Pulmonary artery endothelial cell (primary cell): ENCODE measurements at places on chromosomes 11 and 22. TPM values are rescaled to one million over a fixed set of nuclear protein-coding genes. Genes with fewer than 3 reads are reported as not detected.

DNA sequence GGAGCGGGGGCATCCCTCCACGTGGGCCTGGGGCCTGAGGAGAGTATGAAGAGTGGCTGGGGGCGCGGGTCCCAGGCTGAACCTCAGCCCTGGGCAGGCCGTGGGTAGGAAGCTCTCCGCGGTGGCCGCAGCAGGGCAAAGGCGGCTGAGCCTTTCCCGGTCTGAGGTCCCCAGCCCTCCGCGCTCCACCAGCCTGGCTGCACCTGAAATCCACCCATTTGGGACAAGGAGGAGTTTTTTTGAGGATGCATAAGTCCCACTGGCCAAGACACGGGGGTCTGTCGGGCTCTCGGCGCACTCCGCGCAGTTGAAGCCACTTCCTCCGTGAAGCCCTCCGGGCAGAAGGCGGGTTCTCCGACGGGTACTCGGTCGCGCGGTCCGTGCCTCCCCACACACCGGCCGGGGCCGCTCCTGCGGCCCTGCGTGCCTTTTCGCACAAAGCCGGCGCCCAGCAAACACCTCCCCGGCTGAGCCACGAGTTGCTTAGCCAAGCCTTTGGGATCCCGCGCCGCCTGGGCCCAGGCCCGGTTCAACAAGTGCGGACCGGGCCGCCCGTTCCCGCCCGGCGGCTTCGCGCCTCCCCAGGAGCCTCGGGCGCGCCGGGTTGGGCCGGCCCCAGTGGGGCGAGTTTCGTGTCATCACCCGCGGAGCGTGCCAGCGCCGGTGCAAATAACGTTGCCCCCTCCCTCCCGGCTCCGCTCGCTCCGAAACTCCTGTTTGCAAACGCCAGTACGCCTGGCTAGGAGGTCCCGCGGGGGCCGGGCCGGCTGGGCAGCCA lies 666 bp upstream of the OVOL1 start:
- no peak for DNase-seq

DNA sequence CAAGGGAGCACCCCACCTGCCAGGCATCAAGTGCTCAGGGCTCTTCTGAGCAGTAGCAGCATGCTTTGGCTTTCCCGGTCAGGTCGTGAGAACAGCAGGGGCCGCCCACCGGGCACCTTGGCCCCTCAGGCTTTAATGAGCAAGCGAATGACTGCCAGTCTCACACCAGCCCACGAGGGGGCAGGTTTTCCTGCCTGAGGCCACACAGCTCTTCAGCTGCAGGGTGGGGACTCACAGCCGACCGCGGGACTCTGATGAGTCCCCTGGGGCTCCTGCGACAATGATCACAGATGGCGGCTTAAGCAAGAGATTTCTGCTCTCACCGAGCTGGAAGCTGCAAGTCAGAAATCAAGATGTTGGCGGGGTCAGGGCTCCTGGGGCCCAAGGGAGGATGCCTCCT lies 14.3 kb upstream of the FGF19 start:
- DNase-seq: no peak

DNA sequence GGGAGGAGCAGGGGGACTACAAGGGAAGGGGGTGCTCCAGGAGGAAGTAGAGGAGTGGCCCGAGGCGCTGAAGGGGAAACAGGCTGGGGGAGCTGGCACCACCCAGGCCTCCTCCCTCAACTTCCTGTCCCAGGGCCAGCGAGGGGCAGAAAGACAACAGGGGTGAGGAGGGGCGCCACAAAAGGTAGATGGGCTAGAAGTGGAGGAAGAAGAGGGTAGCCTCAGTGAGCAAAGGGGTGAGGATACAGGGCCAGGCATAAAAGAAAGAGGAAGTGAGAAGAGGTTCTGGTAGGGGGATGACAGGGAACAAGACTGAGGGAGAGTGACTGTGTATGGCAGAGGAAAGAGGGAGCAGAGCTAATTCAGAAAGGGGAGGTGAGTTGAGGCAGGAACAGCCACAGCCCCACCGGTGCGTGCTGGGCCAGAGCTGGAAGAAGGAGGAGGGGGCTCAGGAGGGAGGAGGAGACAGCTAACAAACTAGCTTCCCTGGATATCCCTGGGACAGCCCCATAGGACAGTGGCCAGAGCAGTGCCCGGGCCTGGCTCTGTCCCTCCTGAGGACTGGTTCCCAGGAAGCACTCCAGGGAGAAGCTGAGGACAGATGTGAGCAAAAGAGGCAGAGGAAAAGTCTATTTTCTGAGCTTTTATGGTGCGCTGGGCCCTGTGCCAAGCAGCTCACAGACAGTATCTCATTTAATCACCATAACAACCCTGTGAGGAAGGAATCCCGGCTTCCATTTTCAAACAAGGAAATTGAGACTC lies 8.5 kb downstream of the DCHS1 start:
- no peak for DNase-seq

DNA sequence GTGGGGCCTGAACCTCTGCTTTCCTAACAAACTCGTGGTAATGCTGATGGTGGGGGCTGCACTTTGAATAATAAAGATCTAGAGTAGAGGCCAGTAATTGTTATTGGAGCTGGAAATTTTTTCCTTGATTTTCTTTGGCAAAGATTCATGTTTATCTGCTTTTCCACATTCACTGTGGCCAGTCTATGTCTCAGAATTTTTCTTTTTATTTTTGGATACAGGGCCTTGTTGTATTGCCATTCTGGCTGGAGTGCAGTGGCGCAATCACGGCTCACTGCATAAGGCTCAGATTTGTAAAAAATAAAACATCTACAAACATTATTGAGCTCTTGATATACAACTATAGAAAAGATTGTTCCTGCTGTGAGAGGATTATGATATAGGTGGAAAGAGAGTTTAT lies 1.6 kb downstream of the TMEM135 start:
- DNase-seq: no peak

DNA sequence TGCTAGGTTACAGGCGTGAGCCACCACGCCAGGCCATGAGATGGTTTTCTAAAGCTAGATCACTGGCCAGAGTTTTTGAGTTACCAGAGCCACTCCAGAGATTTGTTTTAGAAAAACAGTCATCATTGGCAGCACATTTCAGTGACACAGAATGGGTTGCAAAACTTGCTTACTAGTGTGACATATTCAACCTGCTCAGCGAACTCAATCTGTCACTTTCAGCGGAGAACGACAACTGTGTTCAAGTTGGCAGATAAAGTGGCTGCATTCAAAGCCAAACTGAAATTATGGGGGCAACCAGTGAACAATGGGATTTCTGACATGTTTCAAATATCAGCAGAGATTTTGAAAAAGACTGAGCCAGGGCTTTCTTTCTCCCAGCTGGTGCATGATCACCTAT lies 456.3 kb upstream of the ISX start:
- no peak for DNase-seq

- no peak for DNase-seq
These were observed 374.8 kb downstream of the MIAT start for GRCh38 chr22:27032091-27032761.

- DNase-seq: no peak
These were observed 3.5 kb upstream of the BACE1-AS start for GRCh38 chr11:117287668-117288067.

DNA sequence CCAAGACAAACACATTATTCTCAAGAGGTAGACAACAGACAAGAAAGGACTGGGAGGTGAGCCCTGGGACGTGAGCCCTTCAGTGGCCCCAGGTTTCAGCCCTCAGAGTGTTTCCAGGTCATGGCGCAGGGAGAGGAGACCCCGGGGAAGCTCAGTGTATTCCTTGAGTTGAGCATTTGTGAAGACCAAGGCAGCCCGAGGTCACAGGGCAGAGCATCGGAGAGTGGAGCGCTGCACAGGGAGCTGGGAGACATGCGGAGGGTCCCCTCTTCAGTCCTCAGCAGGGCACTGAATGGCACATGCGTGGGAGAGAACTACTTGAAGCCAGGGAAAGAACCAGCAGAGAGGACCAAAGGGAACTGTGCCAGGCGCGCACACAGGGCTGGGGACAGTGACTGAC lies 11.7 kb downstream of the KRTAP5-6 start:
- no peak for DNase-seq

DNA sequence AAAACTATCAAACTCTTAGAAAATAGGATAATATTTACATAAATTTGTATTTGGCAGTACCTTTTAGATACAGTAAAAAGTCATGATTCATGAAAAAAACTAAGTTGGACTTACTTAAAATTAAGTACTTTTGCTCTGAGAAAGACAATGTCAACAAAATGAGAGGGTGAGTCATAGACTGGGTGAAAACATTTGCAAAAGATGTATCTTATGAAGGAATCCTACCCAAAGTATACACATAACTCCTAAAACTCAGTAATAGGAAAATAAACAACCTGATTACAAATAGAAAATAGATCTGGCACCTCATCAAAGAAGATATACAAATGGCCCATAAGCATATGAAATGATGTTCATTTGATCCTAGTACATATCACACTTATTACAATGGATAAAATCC lies 1154.6 kb downstream of the JRKL start:
- no peak for DNase-seq

DNA sequence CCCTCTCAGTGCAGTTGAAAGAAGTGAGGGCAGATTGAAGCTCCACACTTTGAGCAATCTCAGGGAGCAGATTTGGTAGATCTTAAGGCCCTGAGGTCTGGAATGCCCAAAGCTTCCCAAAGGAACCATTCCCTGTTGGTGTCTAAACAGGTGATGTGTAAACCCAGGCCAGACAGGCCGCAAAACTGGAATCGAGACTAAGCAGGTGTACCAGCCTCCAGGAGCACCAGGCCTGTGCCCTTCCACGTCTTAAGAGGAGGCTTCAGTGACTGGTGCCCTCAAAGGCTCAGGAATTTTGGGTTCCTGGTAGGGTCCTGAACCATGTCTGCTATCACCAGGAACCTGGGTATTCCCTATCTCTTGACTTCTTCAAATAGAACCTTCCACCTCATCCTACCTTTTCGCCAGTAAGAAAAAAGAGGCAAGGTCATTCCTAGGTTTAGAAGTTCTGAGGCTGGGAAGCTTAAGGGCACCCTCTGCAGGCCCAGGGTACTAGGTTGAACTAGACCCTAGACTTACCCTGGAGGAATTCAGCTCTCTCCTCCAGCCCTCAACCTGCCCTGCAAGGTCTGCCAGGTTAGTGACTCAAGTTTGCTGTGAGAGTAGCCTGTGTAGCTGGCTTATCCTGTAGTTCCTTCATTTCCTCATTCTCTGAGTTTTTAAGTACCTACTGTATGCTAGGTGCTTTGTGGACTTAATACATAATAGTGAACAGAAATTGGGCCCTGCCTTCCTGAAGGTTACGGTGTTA lies 100.0 kb upstream of the NNMT start:
- no peak for DNase-seq

- no peak for DNase-seq
These were observed 31.7 kb downstream of the POU2F3 start for GRCh38 chr11:120271672-120272071.

DNA sequence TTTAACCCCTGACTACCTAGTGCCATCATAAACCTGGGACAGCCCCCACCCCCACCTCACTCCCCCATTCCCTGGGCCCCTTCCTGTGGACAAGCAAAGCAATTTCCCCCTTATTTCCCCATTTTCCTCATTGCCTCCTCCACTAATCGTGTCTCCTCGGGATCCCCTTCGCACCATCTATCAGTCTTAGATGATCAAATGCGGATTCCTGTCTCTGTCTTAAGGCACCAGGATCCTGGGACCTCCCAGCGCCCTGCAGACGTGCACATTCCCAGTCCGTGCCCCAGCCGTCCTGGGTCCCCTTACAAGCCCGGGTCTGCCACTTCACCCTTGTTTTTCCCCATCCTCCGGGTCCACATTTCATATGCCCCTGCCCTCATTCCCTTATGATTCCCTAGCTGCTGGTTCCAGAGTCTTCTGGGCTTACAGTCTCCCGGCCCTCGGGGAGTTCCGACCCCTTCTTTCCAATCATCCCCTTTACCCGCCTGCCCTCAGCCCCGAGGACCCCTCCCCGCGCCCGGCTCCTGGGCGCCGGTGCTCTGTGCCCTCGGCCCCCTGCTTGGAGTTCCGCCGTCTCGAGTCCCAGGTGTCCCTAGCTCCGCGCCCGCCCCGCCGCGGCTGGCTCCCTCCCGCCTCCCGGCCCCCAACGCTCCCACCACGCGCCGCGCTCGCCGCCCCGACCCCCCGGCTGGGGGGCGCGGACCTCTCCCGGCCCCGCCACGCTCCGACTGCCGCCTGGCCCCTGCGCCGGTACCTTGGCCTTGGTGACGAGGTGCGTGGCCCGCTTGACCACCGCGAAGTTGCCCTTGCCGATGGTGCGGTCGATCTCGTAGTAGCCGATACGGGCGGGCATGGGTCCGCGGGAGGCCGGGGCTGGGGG lies 599 bp downstream of the SIK3 start:
- DNase-seq: no peak

DNA sequence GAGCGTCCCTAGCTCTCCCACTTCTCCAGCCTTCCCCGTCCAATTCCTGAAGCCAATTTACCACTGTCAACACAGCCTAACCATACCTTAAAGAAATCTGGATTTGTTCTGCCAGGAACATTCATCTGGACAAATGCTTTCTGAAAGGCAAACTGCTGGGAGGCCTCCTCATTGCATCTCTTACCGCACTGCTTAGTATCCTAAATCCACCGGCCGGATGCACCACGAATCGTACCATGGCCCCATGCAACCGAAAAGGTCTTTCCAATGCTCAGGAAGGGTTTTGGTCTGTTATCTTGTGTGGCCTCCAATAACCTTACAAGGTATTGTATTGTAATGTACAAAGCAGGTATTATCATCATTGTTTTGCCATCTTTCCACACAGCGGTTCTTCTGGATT lies 57.6 kb downstream of the MYH9 start:
- no peak for DNase-seq

DNA sequence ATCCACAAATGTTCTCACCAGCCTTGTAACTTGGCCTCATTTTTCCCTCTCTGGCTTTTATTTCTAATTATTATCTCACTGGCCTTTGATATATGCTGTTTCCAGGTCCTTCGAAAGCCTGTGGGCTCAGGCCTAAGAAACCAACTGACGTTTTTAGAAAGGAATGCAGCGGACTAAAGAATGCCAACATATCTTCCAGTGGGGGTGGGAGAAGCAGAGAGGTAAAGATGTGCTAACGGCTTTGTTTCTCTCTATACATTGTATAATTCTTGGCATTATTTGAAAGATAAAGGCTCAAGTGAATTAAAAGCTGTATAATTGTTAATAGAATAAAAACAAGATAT lies 28.2 kb downstream of the OR6Q1 start:
- peak; percentile 74 for DNase-seq

GRCh38 chr11:75261902-75262361 lies 21.4 kb downstream of the TPBGL start:
- no peak for DNase-seq

GRCh38 chr11:108871152-108871551 lies 206.3 kb downstream of the DDX10 start:
- DNase-seq: peak; percentile 67

- DNase-seq: no peak
These were observed 10.3 kb downstream of the NEAT1 start for GRCh38 chr11:65432686-65433582.

DNA sequence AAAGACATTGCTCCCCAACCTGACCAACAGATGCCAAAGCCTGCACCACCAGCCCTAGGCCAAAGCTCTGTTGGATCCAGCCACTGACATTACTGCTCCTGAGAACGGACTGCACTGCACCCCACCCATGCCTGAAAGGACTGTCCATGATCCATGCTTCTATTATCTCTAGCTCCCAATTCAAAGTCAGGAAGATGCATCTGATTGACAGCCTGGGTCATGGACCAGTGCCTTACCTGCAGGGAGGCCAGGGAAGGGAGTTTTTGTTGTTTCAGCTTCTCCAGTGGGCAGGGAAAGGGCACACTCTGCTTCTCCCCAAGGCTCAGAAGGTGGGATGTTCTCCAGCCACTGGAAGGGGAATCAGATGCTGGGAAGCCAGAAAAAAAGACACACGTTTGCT lies 4.8 kb upstream of the PRDM11 start:
- no peak for DNase-seq

Gene MRGPRX4
- total RNA-seq: not detected in 2 replicates

Gene SLC22A25
- not detected in 2 replicates for total RNA-seq

Gene SYT8
- not detected in 2 replicates for total RNA-seq

Gene PRSS23
- 426 and 600 TPM in 2 replicates for total RNA-seq
